ENCODE measurements at places on chromosomes 5 and 9.

DNA sequence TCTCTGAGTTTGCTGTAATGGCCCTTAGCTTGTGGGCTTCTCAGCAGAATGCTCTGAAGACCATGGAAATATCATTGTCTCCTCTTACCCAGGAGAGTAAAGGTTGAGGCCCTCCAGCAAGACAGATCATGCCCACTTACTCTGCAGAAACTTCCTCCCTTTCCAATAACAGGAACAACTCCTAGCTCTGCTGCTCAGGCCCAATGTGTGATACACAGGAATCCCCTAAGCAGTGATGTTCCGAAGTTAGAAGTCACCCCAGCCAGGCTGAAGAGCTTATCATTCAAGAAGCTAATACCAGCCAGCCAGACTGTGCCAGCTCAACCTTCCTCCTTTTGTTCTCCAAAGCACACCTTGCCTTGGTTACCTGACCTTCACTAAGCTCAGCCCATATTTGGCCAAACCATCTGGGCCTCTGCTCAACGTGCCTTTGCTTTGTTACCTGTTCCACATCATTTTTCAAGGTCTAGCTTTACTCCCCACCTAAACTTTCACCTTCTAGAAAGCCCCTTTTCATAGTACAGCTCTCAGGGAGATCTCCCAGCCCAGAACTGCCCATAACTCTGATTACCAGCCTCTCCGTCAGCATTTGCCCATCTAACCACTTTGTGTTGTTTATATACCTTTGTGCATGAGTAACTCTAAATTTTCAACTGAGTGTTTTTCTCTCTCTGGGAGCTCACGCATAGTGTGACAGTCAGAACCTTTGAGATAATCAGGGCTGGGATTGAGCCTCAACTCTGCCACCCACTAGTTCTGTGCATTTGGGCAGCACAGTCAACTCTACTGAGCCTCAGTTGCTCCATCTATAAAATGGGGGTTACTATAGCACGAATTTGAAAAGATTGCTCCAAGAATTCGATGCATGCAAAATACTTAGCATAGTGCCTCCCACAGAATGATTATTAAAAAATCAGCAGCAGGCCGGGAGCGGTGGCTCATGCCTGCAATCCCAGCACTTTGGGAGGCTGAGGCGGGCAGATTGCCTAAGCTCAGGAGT lies 107.6 kb upstream of the CPEB4 start:
- DNase-seq: no peak

DNA sequence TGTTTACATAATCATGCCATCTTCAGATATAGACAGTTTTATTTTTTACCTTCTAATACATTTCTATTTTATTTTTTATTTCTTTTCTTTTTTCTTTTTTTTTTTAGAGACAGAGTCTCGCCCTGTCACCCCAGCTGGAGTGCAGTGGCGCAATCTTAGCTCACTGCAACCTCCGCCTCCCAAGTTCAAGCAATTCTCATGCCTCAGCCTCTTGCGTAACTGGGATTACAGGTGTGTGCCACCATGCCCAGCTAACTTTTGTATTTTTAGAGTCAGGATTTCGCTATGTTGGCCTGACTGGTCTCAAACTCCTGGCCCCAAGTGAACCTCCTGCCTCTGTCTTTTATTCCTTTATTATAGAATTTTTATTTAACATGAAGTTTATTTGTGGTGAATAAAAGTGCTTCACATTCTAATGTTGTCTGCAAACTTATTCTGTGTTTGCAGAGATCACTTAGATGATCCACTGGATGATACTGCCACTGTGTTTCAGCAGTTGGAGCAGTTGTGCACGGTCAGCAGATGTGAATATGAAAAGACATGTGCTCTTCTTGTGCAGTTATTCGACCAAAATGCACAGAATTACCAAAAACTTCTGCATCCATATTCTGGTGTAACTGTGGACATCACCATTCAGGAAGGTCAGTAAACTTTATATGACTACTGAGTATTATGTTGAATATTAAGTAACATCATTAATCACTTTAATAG lies 62.2 kb downstream of the RANBP17 start:
- no peak for DNase-seq

DNA sequence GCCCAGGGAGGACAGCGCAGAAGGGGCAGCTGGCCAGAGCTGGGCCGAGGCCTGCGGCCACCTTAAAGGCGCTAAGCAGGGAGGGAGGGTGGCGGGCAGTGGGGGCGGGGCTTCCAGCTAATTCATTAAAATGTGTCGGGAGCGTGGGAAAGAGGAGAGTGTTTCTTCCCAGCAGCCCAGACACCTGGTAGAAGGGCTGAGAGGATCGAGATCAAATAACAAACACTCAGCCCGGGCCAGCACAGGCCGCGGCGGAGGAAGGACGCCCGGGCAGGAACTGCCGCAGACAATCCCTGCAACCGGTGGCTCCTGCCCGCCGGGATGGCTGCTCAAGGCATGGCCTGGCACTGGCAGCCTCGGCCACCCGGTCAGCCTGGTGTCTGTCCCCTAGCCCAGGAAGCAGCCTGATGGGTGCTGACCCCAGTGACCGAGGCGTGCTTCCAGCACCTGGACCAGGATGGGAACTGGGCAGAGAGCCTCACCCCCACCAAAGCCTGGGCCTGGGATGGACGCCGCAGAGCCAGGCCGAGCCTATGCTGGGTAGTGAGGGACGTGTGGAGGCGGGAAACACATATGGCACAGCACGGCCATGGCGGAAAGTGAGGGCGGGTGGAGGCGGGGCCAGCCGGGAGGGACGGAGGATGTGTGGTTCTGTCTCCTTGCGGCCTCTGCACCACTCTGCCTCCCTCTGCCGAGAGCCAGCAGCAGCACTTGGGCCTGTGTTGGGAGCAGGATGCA lies 3.2 kb upstream of the NRARP start:
- no peak for DNase-seq

GRCh38 chr5:102759289-102759688 lies 4.2 kb downstream of the PAM start:
- DNase-seq: no peak

DNA sequence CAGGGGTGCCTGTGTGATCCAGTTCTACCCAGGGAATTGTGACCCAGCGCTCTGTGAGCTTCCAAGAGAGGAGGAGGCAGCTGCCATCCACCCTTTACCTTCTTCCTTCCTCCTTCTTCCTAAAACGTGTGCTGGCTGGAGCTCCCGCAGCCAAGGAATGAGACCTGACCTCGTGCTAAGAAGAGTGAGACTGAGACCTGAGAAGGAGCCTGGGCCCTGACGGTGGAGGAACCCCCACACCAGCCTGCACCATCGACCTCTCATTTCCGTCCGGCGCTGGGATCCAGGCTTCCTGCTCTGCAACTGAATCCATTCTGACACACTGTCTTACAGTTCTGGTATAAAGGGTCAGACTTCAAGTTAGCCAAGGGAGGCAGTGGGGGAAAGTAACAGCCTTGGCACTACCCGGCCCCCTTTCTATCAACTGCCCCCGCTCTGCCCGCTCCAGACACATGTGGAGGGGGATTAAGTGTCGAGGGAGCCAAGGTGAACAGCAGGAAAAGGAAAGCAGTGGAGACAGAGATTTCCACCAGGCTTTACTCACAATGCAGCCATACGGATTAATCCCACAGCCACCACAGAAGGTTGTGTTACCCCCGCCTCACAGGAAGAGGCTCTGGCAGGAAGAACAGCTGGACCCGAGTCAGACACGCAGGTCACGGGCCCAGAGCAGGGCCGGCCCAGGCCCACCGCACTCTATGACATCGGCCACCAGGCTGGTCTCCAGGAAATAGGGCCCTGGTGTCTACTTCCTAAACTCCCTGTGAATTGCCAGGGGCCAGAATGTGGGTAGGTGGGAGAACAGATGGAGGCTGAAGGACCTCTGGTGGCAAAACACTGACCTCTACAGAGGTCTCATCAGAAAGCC lies 15.8 kb downstream of the MGAT1 start:
- no peak for DNase-seq

- no peak for DNase-seq
Measured at GRCh38 chr5:158265931-158266700, 407.2 kb upstream of the CLINT1 start.

- DNase-seq: peak; percentile 59
Measured at GRCh38 chr9:94941211-94941875, 214.8 kb downstream of the AOPEP start.

DNA sequence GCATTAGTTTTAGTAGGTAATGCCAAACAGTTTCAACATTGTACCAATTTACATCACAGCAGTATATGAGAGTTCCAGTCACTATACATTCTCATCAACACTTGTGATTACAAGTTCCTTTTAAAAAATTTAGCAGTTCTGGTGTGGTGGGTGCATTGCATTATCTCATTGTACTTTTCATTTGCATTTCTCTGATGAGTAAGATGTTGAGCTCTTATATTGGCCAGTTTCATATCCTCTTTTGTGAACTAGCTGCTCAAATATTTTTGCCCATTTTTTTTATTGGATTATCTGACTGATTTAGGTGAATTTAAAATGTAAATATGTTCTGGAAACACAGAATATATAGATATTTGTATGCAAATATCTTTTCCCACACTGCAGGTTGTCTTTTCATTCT lies 160.9 kb upstream of the NR3C1 start:
- no peak for DNase-seq

DNA sequence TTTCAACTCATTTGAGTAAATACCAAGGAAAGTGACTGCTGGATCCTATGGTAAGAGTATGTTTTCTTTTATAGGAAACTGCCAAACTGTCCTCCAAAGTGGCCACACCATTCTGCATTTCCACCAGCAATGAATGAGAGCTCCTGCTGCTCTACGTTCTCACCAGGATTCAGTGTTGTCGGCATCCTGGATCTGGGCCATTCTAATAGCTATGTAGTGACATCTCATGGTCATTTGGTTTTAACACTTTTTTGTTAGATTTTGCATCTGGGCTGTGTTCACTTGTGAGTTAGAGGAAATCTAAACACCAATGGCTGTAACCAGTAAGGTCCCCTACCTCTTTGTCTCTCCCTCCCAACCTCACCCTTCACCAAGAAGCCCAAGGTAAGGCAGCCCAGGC lies 115.9 kb downstream of the ATPSCKMT start:
- DNase-seq: peak; percentile 13

- DNase-seq: peak; percentile 18
Measured at GRCh38 chr9:33116860-33117259, 40.4 kb upstream of the SMU1 start.

- peak; percentile 68 for DNase-seq
Measured at GRCh38 chr5:119578937-119579336, 50.4 kb upstream of the FAM170A start.

DNA sequence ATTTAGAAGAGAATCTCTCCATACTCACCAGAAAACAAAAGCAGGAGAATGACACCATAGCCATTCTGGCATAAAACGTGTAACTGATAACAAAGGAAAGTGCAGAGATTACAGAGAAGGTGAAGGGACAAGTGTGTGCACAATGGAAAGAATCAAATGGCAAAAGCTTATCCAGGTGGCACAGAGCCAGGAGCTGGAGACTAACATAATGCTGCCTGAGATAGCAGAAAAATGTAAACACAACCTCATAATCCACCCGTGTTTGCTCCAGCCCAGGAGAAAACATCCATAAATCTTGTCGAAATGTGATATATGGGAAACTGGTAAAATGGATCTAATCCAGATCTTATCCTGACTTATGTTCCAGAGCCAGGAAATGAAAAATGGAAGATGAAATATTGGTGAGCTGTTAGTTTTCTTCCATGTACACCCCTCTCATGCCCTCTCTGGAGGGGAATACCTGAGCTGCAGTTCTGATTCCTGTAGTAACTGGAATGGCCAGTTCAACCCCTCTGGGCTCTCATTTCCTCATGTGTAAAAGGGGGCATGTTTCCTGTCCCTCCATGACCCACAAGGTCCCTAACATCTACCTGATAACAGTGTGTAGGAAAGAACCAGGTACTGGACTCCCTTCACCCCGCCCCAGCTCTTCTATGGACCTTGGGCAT lies 212.3 kb upstream of the DAPK1 start:
- DNase-seq: no peak

DNA sequence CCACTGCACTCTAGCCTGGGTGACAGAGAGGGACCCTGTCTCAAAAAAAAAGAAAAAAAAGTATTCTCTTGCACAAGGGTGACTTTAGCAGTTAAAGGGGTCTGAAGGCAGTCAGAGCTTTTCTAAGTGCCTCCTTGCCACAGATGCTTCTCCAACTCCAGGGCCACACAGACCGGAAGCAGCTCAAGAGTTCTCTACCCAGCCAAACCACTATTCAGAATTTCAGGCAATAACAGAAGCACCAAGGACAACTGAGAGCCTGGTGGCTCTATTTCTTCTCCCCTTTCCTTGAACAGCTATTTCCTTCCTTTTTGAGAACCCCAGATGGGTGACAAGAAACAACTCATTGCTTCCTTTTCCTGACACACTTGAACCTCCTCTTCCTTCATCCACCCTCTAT lies 2.2 kb downstream of the FAM219A start:
- no peak for DNase-seq

DNA sequence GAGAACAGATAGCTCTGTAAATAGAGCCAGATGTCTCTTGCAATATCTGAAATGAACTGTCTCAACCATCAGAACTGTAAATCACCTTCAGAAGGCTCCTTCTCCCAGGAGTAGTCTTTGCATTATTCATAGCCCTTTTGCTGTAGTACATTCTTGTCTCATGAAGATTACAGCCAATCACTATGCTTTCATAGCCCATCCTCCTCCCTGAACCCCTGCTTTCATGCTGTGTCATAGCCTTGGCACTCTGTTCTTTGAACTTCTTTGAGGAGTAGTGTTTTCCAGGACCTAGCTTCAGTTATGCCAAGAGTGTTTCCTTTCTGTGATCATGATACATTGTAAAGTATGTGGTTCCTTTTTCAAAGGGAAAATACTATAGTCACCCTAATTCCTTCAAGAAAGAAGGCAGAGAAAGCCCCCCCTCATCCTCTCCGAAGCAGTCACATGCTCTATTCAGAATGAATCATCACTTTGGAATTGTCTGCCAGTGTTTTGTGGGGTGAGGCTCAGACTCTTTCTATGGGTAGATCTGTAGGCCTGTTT lies 61.1 kb downstream of the GRIA1 start:
- peak; percentile 96 for DNase-seq

GRCh38 chr9:95292226-95292625 lies 25.3 kb downstream of the FANCC start:
- DNase-seq: no peak

DNA sequence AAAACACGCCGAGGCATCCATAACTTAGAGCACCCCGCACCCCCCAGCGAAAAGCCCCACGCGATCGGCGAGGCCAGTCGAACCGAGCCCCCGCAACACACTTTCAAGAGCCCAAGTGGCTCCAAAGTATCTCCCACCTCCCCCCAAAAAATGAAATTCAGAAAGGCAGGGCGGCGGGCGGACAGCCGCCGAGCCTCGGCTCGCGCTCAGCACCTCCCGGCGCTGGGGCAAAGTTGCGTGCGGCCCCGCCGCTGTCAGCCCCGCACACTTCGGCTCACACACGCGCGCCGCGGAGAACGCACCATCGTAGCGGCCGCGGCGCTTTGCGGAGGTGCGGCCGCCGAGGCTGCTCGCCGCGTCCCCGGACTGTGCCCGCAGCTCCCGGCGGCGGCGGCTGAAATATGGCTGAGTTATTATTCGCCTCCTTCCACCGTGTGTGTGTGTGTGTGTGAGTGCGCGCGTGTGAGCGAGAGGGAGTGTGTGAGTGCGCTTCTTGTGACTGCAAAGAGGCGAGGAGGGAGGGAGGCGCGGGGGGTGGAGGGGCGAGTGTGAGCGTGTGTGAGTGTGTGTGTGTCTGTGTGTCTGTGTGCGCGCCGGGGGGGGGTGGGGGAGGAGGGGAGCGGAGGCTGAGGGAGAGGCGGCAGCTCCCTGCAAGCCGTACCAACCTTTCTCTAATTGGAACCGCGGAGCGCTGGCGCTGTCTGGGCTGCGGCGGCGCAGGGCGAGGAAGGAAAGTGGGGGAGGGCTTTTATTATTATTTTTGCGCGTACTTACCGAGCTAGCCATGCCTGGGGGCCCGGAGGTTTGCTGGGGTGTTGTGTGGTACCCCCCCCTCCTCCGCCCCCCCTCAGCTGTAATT lies 599 bp downstream of the MLLT3 start:
- no peak for DNase-seq

Measured in A172 (cell line).